ENCODE measurements at places on chromosomes 7 and 10.

DNA sequence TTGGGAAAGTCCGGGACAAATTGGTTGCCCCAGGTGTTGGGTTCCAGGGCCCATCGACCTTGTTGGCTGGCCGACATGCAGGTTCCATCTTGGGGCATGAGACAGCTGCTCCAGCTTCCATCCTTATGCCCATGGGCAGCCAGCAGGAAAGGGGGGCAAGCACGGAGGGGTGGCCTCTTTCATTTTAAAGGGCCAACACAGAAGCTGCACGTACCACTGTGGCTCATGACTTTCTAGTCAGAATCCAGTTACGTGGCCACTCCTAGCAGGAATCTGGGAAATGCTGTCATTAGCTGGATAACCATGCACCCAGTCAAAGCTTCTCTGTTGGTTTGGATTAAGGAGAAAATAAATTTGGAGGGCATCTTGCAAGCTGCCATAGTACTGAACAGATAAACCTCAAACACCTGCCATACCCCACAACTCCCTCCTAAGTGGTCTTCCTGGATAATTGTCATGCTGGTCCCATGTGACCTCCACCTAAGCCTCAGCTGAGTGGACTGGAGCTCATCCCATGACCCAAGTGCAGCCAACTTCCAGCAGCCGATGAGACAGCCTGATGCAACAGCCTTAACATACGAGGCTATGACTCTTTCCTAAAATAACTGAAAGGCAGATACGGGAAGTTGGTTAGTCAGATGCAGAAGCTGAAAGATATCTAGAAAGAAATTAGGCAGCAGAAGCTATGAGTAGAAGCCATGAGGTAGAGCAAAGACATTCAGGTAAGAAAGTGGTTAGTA, 21.4 kb upstream of the GSDME start:
- no peak for DNase-seq

DNA sequence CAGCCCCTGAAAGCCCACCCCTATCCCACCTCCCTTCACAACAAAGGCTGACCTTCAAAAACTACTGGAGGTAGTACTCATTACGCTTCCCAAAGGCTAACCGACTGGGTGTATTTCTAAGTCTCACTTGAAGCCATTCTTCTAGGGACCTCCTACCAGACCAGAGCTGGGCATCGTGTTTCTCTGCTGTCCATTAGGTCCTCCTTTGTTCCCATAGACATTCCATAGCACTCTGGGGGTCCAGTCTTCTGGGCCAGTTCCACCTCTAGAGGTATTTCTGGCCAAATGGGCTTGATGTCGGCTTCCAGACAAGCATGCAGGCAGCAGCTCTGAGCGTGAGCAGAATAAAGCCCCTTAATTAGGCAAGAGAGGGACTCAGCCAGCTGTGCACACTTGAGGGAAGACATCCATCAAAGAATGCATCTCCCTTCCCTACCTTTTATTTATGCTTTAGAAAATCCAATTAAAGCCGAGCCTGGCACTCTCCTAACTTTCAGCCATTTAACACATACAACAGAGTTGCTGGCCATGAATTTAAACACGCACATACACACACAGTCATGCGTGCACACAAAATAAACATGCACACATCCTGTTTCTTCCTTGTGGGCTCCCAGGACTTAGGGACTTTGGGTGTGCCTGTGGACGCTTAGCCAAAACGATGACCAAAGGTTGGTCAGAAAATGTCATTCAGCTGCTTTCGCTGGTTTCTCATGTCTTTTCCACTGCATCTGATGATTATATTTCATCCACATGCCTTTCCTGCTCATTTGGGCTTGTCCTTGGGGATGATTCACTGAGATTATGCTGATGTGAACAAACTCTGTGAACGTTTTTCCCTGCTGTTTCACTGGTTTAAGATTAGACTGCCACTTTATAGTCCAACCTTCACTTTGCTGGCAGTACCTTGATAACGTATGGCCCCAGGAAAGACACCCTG, 362.0 kb upstream of the NFE2L3 start:
- DNase-seq = no peak

DNA sequence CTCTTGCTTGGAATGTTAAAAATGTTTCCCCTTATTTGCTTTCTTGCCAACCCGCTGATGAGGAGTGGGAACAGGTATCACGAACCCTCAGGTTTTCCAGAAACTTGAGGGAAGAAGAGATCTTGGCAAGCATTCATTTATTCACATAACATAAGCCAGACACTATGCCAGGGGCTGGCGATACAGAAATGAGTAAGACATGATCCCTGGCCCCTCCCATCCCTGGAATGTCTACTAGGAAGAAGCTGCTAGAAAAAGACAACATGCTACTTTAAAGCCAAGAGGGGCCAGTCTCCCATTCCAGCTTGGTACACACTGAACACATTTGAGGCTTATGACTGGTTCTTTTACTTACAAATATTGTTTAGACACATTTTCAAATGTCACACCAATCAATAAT, 26.4 kb downstream of the SLC35B4 start:
- DNase-seq = no peak

DNA sequence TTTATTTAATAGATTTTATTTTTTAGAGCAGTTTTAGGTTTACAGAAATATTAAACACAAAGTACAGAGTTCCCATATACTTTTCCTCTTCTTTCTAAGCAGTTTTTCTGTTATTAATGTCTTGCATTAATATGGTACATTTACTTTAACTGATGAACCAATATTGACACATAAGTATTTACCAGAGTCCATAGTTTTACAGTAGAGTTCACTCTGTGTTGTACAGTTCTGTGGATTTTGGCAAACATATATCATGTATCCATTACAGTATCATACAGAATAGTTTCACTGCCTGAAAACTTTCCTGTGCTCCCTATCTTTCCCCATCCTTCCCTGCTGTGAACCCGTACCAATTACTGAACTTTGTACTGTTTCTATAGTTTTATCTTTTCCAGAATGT, 55.3 kb downstream of the EXOC6 start:
- no peak for DNase-seq

GRCh38 chr7:78264105-78264504, 465.5 kb downstream of the PHTF2 start:
- no peak for DNase-seq

DNA sequence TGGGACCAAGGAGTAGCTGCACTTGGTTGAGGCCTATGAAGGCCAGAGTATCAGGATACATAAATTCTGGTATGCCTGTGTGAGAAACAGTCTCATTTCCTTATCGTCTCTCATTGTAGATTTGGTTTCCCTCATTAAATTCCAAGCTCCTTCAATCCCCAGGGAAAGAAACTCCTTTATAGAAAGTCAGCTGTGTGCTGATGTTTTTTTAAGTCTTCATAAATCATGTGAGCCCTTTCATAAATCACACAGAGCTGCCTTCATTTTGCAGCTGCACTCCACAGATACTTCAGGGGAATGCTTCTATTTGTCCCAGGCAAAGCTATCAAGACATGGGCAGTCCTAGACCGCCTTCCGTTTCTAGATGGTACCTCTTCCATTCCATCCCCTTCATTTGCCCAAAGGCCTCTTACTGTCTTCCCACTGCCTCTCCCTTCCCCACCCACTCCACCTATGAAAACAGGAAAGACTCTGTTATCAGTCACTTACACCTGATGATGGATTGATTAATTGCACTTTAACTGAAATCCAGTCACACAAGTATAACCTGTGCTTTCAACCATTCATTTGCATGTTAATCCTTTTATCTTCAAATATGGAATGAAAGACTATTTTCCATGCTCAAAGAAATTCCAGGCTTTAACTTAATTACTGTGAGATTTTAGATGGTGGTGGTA, 290.2 kb downstream of the C7orf25 start:
- DNase-seq = no peak

DNA sequence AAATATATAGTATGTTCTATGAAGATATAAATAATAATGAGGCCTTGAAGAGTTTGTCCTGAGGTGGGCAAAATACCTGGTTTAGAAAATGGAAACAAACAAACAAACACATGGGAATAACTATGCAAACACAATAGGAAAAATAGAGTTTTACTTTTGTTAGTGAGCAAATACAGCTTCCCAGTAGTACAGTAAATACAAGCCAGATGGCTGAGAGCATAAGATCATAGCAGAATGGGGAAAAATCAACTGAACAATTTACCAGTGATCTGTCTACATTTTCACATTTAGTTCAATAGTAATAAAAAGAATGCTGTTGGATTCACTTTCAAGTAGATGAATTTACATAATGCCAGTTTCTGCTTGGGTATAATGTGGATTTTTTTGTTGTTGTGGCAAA, 45.1 kb downstream of the ADD3 start:
- no peak for DNase-seq
